ENCODE measurements at places on chromosomes 4 and X.

DNA sequence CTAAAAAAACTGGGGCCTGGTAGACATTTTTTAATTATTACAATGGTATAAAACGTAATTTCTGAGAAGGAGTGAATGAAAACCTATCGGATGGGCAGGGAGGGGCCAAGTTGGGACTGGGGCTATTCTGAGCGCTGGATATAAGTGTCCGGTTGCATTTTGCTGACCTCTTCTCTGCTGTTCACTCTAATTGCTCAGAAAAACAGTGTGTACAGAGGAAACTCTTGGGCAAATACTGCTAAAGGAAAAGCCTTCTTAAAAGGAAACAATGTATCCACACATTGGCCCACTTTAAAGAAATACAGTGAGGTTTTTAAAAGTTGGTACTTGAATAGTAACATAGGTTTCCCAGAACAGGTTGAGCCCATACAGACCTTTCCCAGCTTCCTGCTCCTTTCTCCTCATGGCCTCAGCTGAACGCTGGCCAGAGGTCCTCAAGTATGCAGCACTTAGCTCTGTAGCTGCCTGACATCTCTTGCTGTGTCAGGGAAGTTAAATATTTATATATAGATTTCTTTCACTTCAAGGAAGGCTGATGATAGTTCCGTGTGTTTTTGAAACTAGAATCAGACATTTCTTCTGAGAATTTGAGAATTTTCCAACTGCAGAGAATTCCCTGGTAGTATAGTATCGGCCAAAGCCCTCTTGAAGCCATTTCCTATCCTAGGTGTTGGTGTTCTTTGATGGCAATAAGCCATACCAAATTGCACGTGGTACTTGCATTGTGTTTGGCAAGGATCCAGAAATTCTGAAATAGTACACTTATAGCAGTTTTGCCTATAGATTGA lies 97.1 kb upstream of the SLC4A4 start:
- DNase-seq: no peak

DNA sequence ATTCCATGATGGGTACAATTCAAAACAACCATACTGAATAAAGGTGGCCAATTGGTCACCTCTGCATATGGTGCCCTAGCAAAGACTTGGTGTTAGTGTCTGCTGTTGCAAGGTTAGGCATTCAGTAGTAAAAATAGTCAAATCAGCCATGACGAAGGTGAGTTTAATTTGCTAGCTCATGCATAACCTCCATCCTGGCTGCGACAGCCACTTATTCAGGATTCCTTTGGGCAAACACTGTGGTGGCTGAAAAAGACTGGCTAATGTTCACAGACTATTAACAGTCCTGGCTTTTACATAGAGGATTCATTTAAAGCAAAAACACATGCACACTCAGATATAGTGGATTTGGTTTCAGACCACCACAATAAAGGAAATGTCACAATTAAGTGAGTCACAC lies 34.8 kb upstream of the MAP9 start:
- no peak for DNase-seq

- peak; percentile 93 for DNase-seq
Observed at GRCh38 chr4:83197555-83198235, 83.2 kb upstream of the PLAC8 start.

- no peak for DNase-seq
Observed at GRCh38 chrX:29841750-29842149, 373.6 kb upstream of the MAGEB2 start.

DNA sequence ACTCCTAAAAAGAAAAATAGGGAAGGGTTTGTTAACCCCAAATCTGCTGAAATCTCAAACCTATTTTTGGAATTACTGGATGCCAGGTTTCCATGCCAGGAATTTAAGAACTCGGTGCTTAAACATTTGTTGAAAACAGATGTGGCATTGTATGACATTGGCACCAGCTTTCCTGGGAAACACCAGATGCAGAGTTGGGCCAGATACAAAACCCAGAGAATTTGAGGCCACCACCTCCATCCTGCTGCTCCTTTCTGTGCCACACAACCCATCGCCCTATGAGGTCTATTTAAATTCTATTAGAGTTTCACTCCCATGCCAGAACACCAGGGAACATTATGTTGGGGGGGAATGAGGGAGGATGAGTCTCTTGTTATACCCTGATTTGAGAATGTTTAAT lies 71.7 kb downstream of the ARAP2 start:
- no peak for DNase-seq

DNA sequence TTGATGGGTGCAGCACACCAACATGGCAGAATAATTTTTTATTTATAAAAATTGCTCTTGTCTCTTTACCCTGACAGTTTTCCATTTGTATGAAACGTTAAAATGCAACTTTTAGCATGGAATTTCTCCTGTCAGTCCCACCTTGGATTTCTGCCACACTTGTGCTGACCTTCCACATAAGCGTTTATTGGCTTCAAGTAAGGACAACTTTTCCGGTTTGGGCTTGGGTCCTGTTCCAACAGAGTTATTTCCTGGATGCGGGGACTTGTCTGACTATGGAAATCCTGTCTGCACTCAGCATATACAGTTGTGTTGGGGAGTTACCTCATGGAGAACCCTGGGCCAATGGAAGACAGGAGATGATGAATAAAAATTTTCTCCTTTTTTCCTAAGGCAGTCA lies 294.7 kb downstream of the NAF1 start:
- DNase-seq: no peak

- DNase-seq: peak; percentile 48
Observed at GRCh38 chr4:153785910-153786721, 2.8 kb downstream of the SFRP2 start.

DNA sequence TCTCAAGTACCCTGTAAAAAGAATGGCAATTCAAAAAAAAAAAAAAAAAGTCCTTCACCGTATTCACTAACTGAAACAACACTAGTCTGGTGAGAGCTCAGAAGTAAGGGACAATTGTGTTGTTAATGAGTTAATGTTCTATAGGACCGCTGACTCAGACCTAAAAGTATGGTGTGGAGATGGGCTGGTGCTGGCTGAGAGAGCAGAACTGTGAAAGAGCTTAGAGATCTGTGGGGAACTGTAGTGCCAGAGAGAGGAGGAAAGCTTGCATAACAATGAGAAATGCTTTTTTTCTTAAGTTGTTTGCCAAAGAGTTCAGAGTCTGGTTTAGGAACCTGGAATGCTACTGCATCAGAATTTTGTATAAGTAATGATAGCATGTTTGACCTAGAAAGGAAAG lies 65.1 kb downstream of the LHFPL1 start:
- no peak for DNase-seq

DNA sequence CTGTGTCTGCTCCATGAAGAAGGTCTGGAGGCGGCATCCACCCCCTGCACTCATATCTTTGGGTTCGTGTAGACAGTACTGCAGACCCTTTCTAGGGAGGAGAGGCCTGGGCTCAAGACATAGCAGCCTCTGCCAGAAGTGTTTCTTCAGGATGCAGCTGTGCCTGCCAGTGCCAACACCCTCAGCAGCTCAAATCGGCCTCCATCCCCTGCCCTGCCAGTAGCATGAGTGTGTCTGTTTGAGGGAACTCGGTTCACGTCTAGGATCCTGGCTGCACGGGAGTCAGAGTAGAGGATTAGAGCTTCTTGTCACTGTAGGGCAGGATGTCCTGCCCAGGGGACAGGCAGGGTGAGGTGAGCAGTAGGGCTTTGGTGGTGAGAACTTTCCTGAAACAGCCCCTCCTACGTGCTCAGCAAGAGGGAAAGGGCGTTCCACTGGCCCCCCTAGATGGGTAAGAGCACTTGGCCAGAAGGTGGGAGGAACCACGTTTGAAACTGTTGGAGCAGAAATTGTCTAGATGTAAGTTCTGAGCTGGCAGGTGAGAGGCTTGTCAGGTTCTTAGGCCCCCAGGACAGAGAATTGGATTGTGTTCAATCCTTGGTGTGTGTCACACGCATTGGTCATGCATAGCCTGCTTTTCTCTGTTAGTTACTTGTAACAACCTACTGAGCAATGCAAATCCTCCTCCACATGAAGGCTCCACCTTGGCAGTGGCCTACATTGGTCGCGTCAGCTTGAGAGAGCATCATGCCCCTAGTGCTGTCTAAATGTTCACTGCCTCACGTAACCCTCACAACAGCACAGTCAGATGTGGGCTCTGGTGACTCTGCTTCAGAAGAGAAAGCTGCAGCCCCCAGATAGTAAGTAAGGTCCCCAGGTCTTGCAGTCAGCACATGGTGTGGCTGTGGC lies 25.8 kb upstream of the FAM193A start:
- no peak for DNase-seq

DNA sequence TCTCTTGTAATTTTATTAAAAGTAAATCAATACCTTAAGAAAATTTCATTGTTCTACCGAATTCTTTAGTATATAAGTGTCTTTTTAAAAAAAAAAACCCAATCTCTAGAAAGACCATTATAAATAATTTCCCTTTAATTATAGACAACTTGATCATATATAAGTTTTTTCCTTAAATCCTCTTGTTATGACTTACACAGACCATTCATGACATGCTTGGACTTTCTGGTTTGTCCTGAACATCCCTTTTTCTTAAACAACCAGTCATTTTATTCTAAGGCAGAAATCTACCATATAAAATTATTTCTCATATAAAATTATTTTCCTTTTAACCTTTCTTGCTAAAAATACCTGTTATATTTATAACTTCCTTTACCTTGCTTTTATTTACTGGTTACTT lies 15.4 kb upstream of the FHDC1 start:
- peak; percentile 46 for DNase-seq

DNA sequence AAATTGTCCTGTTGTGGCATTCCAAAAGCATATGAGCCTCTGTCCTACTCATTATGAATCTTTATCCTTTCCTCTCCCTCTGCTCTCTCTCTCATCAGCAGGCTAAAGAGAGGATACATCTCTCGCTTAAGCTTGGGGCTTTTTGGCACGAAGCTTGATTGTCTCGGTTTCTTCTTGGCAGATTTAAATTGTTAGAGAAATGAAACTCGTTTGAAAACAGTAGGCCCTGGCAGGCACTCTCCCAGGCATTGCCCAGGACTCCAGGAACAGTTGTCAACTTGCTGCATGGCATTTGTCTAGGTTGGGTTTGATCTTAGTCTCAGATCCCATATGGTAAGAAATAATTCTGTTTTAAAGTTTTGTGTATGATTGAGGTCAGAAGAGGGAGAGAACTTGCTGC lies 35.5 kb downstream of the NAA11 start:
- DNase-seq: no peak

GRCh38 chr4:182880387-182881356 lies 36.5 kb downstream of the DCTD start:
- DNase-seq: no peak

GRCh38 chrX:23662187-23662586 lies 5.1 kb upstream of the PRDX4 start:
- DNase-seq: no peak

- DNase-seq: no peak
Observed at GRCh38 chr4:113785781-113786180, 24.2 kb upstream of the CAMK2D start.

- no peak for DNase-seq
Observed at GRCh38 chr4:149823769-149824221, 8.2 kb upstream of the IQCM start.

DNA sequence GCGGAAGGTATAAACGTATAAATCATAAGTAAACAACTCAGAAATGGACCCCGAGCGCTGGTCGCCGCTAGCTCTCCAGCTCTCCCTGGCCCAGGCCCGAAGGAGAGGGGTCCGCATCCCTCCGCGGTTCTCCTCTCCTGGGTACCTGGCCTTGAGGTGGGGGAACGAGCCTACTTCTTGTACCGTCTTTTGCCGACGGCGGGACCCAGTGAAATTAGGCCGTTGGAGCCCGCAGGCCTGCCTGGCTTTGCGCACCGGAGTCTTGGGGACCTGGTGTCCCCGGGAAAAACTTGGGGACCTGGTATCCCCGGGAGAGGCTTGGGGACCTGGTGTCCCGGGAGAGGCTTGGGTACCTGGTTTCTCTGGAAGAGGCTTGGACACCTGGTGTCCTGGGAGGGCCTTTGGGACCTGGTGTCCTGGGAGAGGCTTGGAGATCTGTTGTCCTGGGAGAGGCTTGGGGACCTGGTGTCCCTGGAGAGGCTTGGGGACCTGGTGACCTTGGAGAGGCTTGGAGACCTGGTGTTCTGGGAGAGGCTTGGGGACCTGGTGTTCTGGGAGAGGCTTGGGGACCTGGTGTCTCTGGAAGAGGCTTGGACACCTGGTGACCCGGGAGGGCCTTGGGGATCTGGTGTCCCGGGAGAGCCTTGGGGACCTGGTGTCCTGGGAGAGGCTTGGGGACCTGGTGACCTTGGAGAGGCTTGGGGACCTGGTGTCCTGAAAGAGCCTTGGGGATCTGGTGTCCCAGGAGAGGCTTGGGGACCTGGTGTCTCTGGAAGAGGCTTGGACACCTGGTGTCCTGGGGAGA lies 12.0 kb downstream of the SHOX start:
- DNase-seq: no peak

DNA sequence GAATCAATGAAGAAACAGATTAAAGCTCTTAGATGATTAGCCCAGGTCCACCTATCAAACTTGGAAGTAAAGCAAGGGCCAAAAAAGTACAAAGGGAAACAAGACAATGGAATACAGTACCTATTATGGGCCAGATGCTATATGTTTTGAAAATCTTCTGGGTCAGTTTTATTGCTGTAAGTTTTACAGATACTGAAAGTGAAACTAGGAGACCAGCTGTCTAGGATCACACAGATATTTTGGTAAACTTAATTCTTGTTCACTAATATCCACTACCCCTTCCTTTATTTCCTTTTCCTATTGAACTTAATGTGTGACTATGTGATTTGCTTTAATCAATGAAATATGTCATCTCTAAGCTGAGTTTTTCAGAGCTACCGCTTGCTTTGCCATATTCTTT lies 505.4 kb upstream of the PITX2 start:
- no peak for DNase-seq

DNA sequence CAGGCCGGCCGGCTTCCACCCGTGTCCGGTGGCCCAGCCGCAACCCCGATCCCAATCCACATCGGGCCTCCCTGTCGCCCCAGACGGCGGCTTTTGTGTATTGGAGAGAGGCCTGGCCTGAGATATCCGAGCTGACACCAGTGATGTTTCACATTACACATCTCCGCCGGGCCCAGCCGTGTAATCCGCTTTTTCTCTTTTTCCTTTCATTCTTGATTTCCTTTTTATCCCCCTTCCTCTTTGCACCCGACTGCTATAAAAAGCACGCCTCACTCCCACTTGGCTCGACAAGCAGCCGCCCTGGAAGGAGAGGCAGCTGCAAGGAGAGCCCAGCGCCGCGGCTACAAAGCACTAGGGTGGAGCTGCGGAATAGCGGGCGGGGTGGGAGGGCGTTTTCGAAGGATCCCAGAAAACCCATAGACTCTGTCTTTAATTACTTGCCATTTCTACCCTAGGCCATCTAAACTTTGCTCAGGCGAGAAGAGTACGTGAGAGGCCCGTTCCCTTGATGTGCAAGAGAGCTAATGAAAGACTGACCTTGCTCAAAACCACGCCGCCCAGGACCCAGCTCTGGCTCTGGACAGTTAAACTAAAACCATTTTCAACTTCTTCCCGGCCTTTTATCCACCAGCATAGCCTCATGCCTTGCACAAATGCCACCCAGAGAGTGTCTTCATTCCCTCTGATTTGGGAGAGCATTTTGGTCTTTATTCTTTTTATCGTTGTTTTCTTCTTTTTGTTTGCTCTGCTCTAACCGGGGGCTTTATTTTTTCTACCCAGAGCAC lies 3.2 kb downstream of the PITX2 start:
- DNase-seq: no peak

- DNase-seq: no peak
Observed at GRCh38 chr4:133137571-133137970, 11.5 kb upstream of the PCDH10 start.

All from KBM-7 (cell line).